ENCODE measurements at places on chromosomes 4 and X.

DNA sequence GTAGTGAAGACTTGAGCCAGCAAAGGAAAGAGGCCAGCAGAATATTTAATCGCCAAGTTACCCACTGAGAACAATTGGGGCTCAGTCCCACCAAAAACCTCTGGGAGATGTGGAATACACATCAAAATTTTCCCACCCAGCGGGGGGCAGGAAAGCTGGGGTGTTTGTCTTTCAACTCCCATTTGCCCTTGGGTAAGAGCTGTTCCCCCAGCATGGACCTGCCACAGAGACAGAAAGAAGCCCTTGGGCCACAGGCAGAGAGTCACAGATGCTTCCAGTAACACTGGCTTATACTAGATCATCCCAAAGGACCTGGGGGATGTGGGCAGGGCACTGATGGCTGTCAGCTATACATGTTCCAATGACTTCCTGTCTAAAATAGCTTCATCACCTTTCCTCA is 18.9 kb upstream of the FBXW7 start:
- DNase-seq = no peak

GRCh38 chr4:165394275-165394674 is 15.5 kb downstream of the CPE start:
- no peak for DNase-seq

GRCh38 chr4:88725986-88726385 is 28.4 kb upstream of the NAP1L5 start:
- no peak for DNase-seq

DNA sequence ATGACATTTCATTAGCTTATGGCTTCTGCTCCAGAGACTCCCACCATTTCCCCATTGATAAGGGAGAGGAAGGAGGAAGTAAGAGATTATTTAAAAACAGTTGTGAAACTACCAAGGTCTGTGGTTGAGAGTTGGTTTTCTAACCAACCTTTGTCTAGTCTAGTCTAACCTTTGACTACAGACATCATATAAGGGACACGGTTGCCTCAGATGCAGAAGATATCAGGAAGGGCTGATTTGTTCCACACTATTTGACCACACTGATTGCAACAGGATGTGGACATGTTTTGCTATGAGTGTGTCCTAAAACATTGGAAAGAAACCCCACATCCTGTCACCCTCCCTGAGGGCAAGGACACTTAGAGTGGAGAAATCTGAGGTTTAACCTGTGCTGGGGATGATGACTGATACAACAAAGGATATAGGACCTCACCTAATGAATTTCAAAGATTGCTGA is 53.0 kb downstream of the COQ2 start:
- DNase-seq = no peak

DNA sequence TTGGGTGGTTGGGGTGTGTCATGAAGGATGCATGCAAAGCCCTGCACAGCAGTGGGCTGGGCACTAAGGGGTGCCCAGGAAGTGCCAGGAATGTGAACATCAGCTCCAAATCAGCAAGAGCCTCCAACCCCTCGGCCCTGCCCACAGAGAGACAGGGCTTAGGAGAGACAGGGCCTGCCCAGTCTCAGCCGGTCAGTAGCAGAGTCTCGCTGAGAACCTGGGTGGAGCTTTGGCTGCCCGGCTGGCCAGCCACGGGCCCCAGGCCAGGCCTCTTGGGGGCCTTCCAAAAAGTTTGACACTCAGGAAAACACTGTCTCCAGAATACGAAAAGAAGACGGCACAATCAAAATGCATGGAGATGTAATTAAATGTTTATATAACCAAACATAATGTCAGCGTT is 4.3 kb upstream of the MXD4 start:
- peak; percentile 32 for DNase-seq

DNA sequence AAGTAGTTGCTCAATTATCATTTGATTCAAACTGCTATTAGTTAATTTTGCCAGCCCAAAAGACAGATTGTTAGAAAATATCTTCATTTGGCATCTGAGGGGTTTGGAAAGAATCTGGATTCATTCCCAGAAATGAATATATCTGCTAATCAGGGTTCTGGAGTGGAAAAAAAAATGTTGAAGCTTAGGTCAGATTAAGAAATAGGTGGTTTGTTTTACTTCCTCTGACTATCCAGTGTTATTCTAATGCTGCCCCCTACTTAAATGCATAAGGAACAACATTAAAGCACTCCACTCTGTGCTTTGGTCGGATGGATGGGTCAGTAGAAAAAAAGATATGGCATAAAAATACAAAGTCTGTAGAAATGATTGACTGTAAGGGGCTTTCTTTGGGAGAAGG is 89.0 kb downstream of the LUZP4 start:
- DNase-seq = no peak

GRCh38 chr4:26275281-26275680 is 45.5 kb upstream of the RBPJ start:
- no peak for DNase-seq

GRCh38 chr4:140971077-140971792 is 162.0 kb downstream of the RNF150 start:
- DNase-seq = no peak

DNA sequence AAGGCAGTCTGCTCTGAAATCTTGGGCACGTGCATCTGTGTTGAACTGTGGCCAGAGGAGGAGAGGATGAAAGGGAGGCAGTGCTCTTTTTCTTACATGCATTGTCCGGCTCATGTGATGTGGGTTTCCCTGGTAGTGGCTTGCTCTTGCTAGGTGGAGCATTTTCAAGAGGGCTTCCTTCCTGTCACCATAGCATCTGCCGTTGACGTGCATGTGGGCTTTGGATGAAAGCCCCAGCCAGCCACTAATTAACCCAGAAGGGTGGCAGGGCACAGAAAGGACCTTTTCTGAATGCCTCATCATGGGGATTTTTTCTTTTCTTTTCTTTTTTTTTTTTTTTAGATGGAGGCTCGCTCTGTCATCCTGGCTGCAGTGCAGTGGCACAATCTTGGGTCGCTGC is 121.3 kb downstream of the GPR143 start:
- DNase-seq = no peak

DNA sequence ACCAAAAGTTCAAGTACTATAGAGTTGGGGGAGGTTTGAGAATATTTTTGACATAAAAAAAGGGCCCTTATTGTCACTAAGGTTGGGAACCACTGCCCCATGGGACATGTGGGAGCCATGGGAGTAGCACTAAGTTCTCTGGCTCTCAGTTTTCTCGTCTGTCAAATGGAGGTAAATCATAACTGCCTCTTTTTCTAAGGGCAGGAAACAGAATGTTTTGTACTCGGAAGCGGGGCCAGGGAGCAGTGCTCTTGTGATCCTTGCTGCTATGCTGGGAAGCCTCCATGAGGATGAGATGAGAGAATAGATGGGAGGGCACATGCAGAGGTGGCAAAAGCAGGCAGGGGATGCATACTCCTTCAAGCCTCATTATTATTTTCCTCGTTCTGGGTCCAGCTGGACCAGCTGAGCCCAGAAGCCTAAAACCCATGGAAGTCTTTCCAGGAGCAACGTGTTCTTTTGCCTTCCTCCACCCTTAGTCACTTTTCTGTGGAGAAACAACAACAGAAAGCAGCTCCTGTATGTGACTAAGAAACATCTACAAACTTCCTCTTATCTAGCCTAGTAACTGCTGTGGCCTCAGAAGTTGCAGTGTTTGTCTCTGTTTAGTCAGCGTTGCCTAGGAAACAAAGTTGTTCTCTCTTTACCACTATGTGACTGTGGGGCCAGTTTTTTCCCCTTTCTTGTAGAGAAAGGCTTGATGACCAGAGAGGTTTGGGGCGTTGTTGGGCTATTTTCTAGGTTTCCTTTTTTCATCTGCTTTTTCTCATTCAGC is 64.8 kb downstream of the TSC22D3 start:
- peak; percentile 66 for DNase-seq

- no peak for DNase-seq
Observed at GRCh38 chr4:47418147-47418546, 45.4 kb downstream of the COMMD8 start.

Data from AG09319 (cell line).